GDM1 (cell line): ENCODE measurements at places on chromosomes 7 and 10.

DNA sequence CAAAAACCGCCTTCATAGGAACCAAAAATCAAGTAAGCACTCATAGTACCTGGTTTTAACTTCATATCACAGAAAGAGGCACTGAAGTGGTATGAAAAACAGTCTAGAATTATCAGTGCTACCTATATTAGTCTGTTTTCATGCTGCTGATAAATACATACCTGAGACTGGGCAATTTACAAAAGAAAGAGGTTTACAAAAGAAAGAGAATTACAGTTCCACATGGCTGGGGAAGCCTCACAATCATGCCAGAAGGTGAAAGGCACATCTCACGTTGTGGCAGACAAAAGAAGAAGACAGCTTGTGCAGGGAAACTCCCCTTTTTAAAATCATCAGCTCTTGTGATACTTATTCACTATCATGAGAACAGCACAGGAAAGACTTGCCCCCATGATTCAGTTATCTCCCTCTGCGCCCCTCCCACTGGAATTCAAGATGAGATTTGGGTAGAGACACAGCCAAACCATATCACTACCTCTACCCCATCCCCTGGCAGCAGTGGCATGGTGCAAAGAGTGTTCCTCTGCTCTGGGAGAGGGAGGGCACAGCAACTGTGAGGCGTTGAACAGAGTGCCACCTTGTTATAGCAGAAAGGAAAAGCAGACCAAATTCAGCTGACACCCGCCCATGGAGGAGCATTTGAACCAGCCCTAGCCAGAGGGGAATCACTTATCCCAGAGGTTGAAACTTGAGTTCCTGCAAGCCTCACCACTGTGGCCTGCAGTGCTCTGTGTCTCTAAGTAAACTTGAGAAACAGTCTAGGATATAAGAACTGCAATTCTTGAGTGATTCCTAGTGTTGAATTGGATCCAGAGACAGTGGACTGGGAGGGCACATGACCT lies 61.9 kb upstream of the PTPRZ1 start:
- no peak for DNase-seq

- no peak for DNase-seq
Measured at GRCh38 chr10:26839966-26840627, 20.7 kb downstream of the ABI1 start.

- DNase-seq = no peak
Measured at GRCh38 chr10:50293513-50294313, 42.4 kb upstream of the ASAH2 start.

DNA sequence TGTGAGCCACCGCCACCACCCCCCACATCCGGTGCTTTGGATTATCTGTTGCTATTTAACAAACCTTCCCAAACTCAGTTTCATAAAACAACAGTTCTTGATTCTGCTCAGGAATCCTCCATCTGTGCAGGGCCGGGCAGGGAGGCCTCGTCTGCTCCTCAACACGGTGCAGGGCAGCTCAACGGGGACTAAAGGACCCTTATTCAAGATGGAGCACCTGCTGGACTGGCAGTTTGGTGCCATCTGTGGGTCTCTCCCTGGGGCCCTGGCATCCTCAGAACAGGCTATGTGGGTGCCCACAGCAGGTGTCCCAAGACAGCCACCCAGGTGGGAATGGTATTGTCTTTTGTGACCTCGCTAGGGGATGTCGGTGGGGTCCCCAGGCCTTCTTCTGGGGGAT lies 31.0 kb upstream of the ELFN1 start:
- DNase-seq = no peak

DNA sequence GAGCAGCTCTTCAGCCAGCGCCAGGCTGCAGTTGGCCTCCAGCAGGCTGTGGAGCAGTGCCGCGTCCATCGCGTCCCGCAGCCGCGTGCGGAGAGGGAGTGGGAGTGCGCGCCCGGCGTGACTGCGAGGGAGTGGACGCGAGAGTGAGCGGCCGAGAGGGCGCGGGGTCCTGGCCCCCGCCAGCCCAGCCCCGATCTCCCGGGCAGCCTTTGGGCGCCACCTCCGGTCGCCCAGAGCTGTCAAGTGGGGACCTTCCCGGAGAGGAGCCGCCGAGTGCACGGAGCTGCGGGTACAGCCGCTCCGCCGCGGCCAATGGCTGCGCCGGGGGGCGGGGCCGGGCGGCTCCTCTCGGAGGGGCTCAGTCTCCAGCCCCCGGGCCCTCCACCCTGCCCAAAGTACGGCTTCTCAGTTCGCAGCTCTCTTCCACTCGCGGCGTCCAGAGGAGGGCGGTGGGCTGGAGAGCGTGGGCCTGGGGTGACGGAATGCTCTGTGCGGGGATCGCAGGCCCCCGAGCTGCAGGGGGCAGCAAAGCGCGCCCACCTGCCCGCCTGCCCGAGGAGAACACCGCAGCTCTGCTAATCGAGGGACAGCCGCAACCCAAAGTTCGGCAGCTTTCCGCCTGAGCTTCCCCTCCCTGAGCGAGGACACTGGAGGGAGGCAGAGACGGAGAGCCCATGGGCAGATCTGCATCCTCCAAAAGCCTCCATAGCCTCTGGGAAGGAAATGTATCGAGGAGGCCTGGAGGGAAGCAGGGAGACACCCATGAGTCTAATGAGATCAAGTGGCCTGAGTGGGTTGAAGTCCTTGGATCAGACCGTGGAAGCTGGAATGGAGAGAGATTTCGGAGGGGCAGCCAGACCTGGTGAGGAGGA lies at the start of gene CRHR2:
TSS of gene CRHR2 (minus strand) at position 245 of the 872 bp plus-strand sequence. CDS start at position 69, 176 bp downstream.
- no peak for DNase-seq
